SW 1271 (cell line): ENCODE measurements at places on chromosomes 1 and 21.

DNA sequence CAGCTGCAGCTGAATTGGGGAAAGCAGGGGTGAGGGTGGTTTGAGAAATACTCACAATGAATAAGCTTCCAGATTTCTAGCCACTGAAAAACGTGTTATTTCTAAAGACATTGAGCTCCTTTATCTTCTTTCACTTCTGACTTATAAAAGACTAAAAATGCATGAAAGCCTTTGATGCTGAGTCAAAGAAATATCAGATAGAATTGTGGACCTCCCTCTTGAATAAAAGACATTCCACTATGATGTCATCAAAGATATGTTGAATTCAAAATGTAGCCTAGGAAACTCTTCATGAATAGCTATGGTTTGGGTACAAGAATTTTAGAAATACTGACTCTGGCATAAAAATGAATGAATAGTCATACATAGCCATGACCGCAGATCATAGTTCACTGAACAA, 44.7 kb upstream of the COL24A1 start:
- no peak for DNase-seq

GRCh38 chr1:86645851-86646250, 58.5 kb upstream of the SH3GLB1 start:
- no peak for DNase-seq

DNA sequence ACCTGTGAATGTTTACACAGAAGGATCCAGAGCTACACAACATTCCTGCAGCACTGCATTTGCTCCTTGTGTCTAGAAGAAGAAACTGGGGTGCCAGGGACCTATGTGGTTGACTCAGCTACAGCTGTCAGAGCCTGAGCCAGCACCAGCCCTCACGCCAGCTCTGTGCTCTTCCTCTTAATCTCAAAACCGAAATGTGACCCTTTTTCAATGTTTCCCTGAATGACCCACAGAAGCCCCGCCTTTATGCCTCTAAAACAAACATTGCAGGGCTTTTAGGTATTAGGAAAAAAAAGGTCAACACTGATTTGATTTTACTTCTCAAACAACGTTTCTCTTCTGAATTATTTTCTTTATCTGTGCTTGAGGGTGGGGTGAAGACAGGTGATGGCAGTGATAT, 260.5 kb downstream of the DYRK1A start:
- DNase-seq = no peak

DNA sequence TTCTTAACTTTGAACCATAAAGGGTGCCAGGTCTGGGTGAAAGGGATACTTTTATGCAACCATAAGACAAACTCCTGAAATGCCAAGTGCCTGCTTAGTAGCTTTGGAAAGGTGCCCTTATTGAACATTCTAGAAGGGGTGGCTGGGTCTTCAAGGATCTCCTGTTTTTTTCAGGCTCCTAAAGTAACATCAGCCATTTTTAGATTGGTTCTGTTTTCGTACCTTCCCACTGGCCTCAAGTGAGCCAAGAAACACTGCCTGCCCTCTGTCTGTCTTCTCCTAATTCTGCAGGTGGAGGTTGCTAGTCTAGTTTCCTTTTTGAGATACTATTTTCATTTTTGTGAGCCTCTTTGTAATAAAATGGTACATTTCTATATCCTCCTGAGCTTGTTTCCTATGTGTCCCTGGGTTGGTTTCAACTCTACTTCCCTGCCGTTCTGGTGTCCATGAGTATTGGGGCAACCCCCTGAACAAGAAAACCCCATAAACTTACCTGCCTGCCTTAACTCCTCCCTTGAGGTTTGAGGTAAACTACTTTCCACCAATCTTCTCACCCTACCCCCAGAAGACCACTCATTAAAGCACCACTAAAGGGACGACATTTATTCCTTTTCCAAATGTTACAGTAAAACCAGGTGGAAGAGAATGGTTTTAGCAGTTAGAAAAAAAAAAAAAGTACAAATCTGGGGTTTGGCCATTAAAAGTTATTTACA, 2.6 kb downstream of the MARCKSL1 start:
- DNase-seq = no peak

- no peak for DNase-seq
These were observed 101.4 kb downstream of the BEND5 start for GRCh38 chr1:48675251-48675650.

GRCh38 chr1:155218854-155219591, 10.5 kb downstream of the MTX1 start:
- DNase-seq = no peak

GRCh38 chr1:14626869-14627607, 28.6 kb downstream of the KAZN start:
- no peak for DNase-seq

DNA sequence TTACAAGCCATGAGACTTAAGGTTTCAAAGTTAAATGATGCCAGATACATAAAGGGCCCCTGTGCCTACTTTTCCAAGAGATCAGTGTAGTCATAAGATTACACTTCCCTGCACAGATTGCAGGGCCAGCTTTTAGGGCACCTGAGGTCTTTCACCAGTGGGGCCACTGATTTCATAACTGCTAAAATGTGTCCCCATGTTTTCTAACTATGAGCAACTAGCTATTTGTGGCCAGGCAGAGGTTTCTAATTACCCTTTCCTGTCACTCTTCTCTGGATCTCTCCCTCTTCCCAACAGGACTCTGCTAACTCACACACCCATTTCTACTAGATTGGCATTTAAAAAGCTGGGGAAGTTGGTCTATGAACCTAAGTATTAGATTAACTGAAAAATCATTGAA, 207.1 kb upstream of the SGIP1 start:
- no peak for DNase-seq

DNA sequence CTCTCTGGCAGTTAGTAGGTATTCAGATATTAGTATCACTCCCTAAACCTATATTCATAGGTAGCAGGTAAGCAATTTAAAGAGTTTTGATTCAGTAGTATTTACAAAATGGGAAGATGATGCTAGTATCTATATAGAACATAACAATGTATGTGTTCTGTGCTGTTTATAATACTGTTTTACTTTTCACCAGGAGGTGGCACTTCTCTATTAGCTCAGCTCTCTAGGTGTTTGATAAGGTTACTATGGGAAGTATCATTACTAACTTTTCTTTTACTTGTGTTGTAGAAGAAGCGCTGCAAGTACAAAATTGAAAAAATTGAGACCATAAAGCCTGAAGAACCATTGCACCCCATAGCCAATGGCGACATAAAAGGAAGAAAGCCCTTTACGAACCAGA, 49.4 kb upstream of the FASLG start:
- no peak for DNase-seq

DNA sequence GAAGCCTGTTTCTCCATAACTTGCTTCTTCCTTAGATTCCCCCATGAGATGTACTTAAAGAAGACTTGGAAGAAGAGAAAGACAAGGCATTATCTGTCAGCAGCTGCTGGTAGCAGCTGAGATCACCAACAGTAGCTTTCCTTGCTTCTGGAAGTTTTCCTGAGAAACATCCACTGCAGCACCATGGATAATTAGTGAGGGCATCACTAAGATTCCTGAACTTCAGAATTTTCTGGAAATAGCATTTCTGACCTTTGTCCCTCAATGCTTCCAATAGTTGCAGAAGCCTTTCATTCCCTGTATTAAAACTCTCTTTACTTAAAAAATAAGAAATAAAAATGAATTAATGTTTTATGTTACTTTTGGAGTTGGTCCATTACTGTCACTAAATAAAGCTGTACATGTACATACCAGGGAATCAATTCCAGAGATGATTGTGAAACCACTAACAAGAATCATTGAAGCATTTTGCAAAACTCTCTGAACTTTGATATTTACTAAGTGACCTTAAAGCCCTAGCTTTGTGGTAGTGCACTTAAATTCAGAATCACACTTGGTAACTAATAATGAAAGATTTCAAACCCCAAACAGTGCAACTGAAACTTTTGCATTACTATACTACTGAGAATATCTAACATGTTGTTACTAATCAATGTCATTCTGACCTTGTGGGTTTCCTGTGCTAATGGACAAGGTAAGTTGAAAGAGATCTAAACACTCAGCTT, at the start of gene CFHR4:
Gene CFHR4 (plus strand): TSS at position 538 of the 725 bp plus-strand sequence. CDS start 99 bp downstream, at position 637.
- DNase-seq = no peak

- no peak for DNase-seq
These were observed 273.2 kb downstream of the BACH1 start for GRCh38 chr21:29571949-29572348.

DNA sequence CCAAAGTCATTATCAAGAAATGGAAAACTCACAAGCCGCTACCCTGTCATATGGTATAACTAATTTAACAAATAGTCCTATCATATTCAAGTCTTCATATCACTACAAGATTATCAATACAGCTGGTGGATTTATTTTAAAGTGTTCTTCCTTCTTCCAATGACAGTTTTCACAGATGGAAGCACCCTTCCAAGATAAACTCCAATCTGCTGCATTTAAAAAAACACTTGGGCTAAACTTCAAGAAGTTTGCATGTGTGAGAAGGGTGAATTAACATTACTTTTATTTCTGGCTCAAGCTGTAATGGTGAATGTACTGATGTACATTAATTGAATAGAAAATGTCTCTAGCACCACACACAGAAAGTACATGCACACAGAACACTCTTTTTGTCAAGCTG, 192.4 kb downstream of the DPYD start:
- no peak for DNase-seq

- no peak for DNase-seq
These were observed 8.7 kb upstream of the SLX9 start for GRCh38 chr21:44931137-44931500.

GRCh38 chr1:91523482-91523881, 22.8 kb downstream of the CDC7 start:
- no peak for DNase-seq

DNA sequence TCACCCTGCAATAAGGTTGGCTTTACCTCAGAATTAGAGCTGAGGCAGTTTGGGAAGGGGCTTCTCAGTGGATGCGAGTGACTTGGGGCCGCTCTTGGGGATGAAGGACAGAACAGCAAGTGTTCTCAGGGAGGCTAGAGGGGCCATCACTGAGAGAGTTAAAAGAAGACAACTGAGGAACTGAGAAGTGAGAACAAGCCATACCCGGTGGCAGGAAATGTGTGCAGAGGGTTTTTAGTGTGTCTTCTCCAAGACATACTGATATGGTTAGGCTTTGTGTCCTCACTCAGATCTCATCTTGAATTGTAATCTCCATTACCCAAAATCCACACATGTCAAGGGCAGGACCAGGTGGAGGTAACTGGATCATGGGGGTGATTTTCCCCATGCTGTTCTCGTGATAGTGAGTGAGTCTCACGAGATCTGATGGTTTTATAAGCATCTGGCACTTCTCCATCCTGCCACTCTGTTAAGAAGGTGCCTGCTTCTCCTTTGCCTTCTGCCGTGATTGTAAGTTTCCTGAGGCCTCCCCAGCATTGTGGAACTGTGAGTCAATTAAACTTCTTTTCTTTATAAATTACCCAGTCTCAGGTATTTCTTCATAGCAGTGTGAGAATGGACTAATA, 75.8 kb downstream of the PCBP3 start:
- DNase-seq = no peak

DNA sequence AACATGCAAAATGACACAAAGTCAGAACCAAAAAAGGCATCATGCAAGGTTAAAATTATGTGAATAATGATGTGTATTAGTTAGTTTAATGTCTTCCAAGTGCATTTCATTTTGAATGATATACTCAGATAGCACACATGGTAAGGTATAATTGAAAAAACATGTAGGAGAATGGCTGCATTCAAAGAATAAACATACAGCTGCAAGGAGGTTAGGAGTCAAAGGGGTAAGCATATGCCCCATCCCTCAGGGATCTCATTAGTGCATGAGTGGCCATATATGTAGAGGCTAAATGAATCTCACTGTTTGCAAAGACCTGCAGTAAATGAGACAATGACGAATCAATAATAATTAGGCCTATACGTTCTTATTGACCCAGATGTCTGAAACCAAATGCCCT, 179.7 kb upstream of the HOOK1 start:
- no peak for DNase-seq
